ENCODE measurements at places on chromosomes 1 and 21. TPM values are rescaled to one million over a fixed set of nuclear protein-coding genes. Genes with fewer than 3 reads are reported as not detected.
A peak's percentile ranks its signal among the peaks of the same experiment; 100 is the strongest.

GRCh38 chr1:109687641-109688499 lies at the start of gene GSTM1:
GSTM1 (plus strand) TSS chr1:109687817; CDS start chr1:109687874, 57 bp downstream.
- no peak for DNase-seq

GRCh38 chr21:44423312-44423821 lies 31.9 kb upstream of the LRRC3 start:
- DNase-seq, result no peak

DNA sequence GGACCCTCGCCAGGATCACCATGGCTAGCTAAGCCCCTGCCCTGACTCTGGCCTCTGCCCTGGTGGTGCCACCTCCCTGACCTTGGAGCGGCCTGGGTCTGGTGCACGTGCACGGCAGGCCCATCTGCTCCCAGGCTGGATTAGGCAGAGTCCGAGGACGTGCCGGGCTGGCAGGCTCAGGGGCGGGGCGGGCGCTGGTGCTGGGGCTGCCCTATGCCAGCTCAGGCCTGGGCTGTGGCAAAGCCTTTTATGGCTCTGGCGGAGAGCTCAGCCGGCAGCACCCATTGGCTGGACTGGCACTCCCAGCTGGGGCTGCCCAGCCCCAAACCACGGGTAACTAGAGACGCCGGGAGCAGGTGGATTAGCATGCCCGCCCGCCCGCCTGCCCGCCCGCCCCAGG lies 17.1 kb upstream of the EDN2 start:
- DNase-seq, result no peak

- peak; percentile 38 for DNase-seq
These were observed 4.9 kb downstream of the WNT9A start for GRCh38 chr1:227942716-227943261.

DNA sequence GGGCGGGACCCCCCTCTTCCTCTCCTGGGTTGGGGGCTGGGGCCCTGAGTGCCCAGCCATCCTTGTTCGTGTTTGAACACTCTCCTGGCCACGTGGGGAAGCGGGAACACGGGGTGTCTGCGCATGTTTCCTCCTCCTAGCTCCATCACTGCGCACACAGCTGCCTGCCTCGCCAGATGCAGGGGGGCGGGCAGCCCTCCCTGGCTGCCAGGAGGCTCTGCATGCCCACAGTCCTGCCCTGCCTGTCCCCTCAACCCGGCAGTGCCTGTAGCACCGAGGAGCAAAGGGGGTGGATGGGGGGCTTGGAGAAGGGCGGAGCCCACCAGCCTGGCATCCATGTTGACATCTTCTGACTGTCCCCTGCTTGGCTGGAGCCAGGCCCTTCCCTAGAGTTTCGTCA lies 1.8 kb upstream of the SLC25A34 start:
- DNase-seq, result no peak

DNA sequence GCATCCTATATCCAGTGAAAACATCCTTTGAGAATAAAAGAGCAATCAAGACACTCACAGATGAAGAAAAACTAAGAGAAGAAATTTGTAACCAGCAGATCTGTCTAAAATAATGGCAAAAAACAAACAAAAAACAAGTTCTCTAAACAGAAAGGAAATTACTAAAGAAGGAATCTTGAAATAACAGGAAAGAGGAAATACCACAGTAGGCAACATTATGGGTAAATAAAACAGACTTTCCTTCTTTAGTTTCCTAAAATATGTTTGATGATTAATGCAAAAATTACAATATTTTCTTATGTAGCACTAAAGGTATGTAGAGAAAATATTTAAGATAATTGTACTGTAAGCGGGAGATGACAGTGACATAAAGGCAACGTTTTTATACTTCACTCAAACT lies 23.5 kb downstream of the SLC19A1 start:
- DNase-seq, result no peak

DNA sequence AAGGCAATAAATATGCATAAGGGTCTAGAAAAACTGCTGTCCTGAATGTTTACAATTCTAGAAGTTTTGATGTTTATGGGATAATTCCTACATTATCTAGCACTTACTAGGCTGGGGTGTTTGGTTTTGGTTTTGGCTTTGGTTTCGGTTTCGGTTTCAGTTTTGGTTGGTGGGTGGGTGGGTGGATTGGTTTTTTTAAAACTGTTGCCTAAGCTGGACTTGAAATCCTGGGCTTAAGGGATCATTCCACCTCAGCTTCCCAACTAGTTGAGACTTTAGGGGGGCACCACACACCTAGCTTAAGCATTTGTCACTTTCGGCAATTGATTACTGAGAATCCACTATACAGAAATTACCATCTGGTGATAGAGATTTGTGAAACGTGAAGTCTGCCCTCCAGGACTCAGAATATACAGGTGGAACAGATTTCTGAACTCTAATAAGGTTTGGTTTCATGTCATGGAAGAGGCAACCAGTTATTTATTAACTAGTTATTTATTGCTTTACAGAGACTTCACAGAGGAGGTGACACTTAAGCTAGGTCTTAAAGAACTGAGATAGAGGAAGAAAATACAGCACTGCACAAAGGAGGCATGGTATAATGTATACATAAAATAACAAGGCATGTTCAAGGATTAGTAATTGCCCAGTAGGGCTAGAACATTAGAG lies 69.6 kb downstream of the PIK3R3 start:
- DNase-seq, result no peak

Gene OR2G2
- total RNA-seq, result not detected

Gene LCE1A
- total RNA-seq, result not detected

Gene PADI4
- 0.45 TPM for total RNA-seq

Gene AIRE
- not detected for total RNA-seq
